Esophagus muscularis mucosa (tissue), 4 donors: ENCODE measurements at places on chromosomes 1 and 21. TPM values are rescaled to one million over a fixed set of nuclear protein-coding genes. Genes with fewer than 3 reads are reported as not detected.

DNA sequence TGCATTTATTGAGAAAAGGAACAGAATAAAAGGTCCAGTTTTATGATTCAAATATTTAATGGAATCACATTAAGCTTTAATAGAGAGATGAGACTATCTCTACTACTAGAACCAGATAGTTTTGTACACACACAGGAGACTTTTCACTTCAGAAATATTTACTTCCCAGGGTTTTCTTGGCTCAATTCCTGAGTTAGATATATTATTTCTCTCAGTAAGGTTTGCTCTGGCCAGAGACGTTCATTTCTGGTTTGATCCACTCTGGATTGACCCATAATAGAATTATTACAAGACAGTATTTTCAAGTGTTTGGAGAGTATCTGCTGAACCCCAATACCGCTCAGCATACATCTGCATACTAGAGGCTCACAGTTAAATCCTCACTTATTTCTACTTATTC lies 1.3 kb upstream of the RCOR3 start:
- DNase-seq, result no peak

DNA sequence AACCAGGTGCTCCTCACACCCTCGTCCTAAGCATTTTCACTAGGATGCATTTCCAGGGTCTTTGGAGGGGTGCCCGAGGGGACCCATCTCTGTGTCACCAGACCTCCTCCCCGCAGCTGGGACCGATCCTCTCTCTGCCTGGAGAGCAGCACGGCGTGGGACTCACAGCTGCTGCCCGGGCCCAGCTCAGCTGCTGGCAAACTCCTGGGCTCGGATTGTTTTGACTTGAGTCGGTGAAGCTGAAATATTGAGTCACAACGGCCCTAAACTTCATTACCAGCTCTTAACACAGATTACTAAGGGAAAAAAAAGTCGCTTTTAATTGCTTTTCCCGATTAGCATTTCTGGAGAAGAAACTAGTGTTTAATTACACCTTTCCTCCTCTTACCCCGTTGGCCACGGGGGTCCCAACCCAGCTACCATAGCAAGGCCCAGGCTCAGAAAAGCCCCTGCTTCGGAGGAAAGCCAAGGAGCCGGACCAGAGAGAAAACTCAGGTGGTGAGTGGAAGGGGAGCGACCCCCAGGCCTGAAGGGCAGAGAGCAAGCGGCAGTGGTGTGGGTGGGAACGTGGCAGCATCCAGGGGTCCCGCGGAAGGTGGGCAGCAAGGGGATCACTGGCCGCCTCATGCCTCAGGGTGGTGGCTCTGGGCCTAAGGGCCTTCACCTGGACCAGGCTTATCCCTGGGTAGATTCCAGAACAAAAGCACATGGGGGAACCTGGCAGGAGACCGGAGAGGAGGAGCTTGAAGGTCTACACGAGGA lies 41.7 kb downstream of the CASZ1 start:
- DNase-seq, result no peak

The MYBPH gene
- not detected for total RNA-seq

- DNase-seq, result peak; percentile 50
Observed at GRCh38 chr1:162672622-162673260, 40.5 kb downstream of the DDR2 start.

GRCh38 chr1:112344754-112345423 lies 51.1 kb upstream of the CTTNBP2NL start:
- no peak for DNase-seq

DNA sequence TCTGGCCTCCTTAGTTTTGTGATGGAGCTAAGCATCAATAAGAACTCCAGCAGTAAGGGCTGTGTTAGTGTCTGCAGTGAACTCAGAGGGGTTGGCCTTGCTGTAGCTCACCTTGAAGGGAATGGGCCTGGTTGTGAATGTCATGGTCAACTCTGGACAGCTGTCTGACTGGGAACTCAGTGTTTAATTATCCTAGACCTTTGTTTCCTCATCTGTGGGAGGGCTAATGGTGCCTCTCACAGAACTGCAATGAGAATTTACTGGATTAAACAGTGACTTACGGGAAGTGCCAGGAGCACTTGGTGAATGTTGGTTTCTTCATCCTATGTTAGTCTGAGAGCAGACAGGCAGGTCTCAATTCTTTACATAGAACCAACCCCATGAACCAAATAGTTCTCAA lies 23.7 kb downstream of the HMGCS2 start:
- DNase-seq, result no peak

The SRGAP2C gene
- 35.3 TPM for total RNA-seq

DNA sequence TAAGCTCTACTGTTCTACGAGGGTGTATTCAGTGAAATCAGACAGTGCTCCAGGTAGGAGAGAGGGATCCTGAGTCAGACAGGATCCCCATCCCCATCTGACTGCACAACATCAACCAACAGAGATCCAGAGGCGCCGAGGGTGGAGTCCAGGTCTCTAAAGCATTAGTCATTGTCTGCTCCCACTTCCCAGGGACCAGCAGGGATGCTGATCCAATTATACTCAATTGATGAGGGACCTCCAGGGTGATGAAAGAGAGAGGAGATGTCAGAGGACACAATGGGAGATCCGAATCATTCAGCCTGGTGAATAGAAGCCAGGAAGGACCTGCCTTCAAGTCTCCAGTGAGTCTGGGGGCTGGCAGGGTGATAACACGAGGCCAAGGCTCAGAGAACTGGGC lies 39.5 kb upstream of the STMN1 start:
- DNase-seq, result no peak

DNA sequence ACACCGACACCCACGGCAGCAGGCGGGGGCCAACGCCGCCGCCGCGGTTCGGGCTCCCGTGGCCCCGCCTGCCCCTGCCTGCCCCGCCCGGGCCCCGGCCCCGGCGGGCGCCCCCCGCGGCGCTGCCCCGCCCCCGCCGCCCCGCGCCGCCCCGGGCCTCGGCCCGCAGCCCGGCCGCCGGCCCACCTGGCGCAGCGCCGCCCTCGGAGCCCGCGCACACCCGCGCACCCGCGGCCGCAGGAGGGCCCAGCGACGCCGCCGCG lies at the start of gene WNT3A:
TSS of gene WNT3A (plus strand) at position 213 of the 263 bp plus-strand sequence. CDS start 131 bp downstream, outside the sequence.
- DNase-seq, result no peak

The CLDN17 gene
- total RNA-seq, result not detected

The NTRK1 gene
- total RNA-seq, result 1.1 TPM

The RGS18 gene
- 3.6 TPM for total RNA-seq

DNA sequence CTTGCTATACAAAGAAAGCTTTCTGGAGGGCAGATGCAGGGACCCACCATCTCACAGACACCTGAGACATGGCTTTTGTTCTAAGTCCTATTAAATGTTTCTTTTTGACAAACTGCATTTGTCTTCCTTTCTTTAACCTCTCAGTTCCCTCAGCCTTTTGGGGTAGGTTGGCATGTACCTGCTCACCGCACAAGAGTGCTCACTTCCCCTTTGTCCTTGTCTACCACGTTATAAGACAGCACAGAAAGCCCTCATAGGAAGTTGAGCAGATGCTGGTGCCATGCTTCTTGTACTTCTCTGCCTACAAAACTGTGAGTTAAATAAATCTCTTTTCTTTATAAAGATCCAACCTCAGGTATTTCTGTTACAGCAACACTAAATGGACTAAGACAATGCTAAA lies 31.9 kb upstream of the RGS21 start:
- DNase-seq, result no peak

The SPRR2G gene
- total RNA-seq, result not detected

DNA sequence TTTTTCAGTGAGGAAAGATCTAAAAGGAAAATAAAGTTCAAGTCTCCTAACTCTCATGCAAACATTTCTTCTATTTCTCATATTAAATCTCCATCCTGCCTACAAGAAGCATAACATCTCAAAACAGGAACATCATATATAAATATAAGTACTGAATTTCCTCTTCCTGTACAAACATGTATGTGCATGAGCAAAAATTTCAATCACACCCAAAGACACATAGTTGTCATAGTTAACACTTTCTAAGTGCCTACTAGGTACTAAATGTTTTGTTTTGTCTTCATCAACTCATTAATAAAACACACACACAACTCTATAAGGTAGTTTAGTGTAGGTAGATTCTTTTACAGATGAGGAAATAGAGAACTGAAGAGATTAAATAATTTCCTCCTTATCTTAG lies 237.1 kb upstream of the ADGRL2 start:
- DNase-seq, result no peak

GRCh38 chr21:37462087-37462861 lies 95.7 kb downstream of the DYRK1A start:
- DNase-seq, result no peak

GRCh38 chr1:208837242-208837641 lies 593.1 kb upstream of the PLXNA2 start:
- DNase-seq, result peak; percentile 79

DNA sequence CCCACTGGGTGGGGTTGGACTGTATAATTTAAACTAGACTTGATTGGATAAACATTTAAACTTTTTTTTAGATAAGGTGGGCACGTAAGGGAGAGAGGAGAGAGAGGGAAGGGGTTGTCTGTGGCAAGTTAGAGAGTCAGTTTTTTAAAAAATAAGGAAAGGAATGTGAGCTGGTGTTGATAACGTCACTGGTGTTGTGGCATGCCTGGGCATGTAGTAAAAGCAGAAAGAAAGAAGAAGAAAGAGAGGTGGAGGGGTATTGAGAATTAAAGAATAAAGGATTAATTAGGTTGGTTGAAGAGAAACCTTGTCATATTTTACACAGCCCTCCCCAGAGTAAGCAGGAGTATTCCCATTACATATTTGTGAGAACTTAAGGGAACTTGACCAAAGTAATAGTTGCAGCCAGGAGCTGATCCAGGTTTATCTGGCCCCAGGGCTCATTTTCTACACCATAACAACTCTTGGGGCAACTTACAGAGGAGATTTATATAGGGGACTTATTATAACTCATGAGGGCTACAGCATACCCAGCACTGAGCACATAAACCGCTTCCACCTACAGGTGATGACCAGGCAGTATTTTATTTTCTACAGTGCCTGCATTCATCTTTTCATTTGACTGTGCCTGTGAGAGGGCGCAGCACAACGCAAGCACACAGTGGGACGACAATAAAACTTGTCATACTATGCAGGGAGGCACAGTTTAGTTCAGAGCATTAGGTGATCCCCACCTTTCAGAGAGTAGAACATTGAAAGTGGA lies 70.2 kb downstream of the CCDC30 start:
- no peak for DNase-seq

GRCh38 chr1:11078631-11079030 lies 18.8 kb upstream of the SRM start:
- no peak for DNase-seq

GRCh38 chr1:156128308-156128653 lies 13.8 kb downstream of the LMNA start:
- DNase-seq, result no peak

DNA sequence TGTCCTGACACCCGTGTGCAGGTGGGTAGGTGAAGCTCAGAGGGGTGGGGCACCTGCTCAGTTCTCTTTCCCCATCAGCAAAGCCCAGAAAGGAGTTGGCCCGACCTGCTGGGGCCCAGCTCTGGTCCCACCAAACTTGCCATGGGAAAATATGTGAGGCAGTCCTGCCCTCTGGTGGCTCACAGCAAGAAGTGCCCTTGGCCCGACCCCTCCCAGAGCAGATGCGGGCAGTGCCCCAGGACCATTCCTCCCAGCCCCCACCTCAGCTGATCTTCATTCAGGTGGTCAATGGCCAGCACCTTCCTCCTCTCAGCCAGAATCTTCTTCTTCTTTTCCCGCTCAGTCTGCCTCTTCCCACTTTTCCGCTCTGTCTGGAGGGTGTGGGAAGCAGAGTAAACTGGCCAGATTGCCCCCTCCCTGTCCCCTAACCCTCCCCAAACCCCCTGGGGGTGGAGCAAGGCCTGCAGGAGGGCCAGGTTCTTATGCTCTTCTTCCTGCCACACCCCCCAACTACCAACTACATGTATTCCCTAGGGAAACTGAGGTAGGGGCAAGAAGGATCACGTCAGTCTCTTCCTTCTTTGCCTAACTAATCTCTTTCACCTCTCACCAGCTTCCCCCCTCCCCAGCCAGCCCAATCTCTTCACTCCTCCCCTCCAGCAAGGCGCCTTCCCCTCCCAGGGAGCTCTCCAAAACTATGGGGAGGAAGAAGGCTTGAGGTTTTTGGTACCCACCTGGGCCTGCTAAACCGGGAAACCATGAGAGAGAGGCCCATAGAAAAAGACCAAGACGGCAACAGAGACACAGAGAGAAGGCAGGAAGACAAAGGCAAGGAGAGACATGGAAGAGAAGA lies 15.6 kb downstream of the TNNT2 start:
- DNase-seq, result no peak

GRCh38 chr1:119906927-119907652 lies 10.8 kb upstream of the ADAM30 start:
- peak; percentile 68 for DNase-seq

- no peak for DNase-seq
Observed at GRCh38 chr1:74650561-74650960, 23.0 kb downstream of the ERICH3 start.

GRCh38 chr1:207329469-207329868 lies 8.0 kb downstream of the CD55 start:
- DNase-seq, result no peak

GRCh38 chr21:38221594-38221993 lies 35.2 kb upstream of the KCNJ15 start:
- no peak for DNase-seq

The PLEKHM2 gene
- 44.4 TPM for total RNA-seq

- no peak for DNase-seq
Observed at GRCh38 chr1:206744683-206745082, 25.9 kb upstream of the IL19 start.

- no peak for DNase-seq
Observed at GRCh38 chr1:193377472-193377871, 191.1 kb upstream of the B3GALT2 start.

The PGBD5 gene
- total RNA-seq, result 1.2 TPM

The CHML gene
- 5.3 TPM for total RNA-seq

- DNase-seq, result no peak
Observed at GRCh38 chr1:165738794-165739193, 29.9 kb downstream of the TMCO1 start.

The KCNA3 gene
- 3.1 TPM for total RNA-seq

The B3GALT2 gene
- total RNA-seq, result 0.50 TPM

The HFM1 gene
- total RNA-seq, result 0.42 TPM

- no peak for DNase-seq
Observed at GRCh38 chr1:21322681-21323016, 32.4 kb upstream of the ECE1 start.

DNA sequence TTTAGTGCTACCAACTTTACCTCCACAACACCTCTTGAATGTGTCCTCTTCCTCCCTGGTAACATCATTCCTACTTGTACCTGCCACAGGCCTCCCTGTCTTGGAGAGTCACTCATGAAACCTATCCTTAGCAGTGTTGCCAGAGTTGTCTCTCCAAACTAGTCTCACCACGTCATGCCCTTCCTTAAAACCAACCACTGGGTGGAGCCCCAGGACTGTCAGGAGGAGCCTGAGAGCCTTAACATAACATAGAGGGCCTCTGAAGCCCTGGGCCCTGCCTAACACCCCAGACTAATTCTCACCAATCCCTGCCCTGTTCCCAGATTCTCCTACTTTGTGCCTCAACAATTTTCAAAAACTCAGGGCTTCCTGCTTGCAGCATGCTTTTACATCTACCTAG lies 65.3 kb downstream of the ZNF697 start:
- no peak for DNase-seq
